ENCODE measurements at places on chromosomes 13 and 19.

DNA sequence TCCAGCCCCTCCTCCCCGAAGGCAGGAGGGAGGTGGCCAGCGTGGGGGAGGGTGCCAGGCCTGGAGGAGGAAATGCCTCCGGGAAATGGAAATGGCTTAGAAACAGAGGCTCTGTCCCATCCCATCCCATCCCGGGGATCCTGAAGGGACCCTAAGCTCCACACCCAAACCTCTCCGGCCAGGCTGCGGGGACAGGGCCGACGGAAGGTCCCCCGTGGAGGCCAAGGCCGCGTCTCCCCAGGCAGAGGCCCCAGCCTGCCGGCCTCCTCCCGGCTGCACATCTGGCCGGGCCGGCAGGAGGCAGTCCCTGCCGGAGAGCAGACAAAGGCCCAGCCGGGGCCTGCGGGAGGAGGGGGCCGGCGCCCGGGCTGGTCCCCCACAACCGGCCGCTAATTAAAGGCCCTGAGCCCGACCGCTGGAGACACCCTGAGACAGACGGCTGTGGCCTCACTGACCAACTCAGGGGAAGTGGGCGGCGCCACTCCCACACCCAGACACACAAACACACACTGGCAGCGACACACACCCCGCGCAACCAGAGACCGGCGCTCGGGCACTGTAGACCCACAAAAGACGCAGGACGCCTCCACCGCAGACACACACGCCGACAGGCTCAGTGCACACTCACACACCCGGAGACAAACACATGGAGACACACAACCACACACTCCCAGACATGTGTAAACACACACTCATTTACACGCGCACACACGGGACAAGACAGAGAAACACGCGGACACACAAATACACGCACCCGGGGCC lies 1.1 kb downstream of the ADAMTS10 start:
- no peak for DNase-seq

DNA sequence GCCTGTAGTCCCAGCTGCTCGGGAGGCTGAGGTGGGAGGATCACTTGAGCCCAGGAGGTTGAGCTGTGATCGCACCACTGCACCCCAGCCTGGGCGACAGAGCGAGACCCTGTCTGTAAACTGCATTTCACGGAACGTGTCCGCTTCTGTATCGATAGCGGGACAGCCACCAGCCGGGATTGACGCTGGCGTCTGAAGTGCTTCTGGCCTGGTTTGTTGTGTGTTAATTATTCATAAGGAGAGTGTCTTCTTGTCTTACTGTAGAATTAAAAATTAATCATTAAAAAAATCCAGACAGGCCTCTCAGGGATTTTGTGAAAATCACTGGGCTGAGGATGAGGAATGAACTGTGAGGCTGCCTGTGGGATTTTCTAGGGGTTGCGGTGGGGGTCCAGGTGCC lies 16.2 kb upstream of the MISP start:
- DNase-seq: no peak

- no peak for DNase-seq
These were observed 267.6 kb downstream of the OXGR1 start for GRCh38 chr13:96726651-96727050.

DNA sequence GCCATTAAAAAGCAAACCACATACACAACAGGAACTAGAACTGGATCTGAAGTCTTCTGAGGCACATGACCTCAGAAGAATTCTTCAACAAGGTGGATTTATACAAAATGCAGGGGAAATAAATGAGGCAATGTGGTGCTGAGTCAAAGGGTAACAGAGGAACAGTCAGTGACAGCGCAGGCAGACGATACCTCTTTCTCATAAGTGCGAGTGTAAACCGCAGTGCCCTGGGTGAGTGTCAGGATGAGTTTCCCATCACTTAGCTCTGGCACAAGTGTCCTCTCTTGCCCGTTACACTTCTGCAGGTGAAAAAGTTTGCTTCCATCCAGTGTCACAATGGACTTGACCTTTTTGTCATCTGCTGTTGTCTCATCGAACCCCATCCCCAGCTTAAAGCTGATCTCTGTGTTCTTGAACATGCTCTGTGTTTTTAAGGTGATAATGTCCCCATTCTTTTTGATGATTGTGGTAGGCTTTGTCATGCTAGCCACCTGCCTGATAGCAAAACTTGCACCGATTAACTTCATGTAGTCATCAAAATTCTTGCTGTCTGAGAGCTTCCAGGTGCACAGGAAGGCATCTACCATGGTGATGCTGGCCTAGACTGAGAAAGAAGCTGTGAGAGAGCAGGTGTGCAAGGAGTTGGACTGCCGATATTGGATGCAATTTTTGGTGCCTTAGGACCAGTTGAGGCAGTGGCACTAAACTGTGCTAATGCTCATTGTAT lies 97.3 kb downstream of the AKAP11 start:
- no peak for DNase-seq

DNA sequence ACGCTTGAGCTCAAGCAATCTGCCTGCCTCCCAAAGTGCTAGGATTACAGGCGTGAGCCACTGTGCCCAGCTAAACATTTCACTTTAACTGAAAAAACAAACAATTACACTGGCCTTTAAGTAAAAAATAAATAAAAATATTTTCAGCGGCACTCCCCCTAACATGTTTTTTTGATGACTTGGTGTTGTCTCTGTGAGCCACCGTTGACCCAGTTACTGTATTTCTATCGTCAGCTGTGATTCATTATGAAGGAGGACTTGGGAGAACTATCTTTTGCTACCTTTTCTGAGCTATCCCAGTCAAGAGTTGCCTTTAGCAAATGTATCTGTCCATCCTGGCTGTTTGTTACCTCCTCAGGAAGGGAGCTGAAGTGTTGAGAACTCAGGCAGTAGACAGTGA lies 18.5 kb upstream of the C19orf33 start:
- DNase-seq: no peak

- no peak for DNase-seq
These were observed 673.7 kb upstream of the MIR17HG start for GRCh38 chr13:90673746-90674145.

DNA sequence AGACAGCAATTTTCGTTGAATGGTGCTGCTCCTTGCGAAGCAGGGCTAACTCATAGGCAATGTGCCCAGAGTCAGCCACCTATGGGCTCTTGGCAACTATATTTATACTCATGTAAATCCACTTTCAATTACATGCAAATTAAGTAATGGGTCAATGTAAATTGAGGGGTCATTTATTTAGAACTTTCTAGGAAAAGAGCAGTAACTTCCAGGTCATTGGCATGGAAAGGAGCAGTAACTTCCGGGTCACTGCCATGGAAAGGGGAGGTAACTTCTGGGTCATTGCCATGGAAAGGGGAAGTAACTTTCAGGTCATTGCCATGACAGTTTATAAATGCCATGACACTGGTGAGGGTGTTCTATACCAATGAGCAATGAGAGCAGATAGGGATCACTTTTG lies 11.6 kb downstream of the KLK4 start:
- no peak for DNase-seq

- DNase-seq: no peak
These were observed 2.1 kb upstream of the CIRBP start for GRCh38 chr19:1266916-1267476.

DNA sequence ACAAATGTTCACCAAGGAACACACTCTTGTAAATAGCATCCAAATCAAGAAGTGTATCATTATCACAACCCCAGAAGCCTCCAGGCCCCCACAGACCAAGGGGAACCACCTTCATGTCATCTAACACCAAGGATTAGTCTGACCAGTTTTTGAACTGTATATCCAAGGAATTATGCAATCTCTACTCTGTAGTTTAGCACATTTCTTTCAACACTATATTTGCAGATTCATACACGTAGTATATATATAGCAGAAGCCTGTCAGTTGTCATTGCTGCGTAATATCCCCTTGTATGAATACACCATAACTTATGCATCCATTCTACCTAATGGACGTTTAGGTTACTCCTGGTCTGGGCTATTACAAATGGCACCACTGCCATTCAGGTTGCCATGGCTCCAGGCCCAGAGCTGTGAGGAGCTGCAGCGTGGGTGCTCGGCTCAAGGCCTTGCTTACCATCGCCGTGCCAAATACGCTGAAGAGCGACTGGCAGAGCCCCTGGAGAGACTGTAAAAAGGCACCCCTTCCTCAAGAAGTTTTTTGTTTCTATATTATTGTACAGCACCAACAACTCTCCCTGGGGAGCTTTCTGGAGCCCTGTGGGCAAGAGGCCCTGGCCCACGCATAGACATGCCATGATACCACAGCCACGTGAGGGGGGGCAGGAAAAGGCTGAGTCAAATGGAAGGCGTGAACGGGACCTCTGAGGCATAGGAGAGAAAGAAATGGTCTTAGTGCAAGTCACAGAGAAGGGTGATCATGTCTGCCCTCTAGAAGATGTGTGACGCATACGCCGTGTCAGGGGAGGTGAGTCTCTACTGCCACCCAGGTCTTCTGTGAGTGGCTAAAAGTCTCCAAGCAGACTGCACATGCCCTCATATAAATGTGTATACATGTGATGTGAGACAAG lies 10.8 kb downstream of the LATS2 start:
- DNase-seq: no peak

DNA sequence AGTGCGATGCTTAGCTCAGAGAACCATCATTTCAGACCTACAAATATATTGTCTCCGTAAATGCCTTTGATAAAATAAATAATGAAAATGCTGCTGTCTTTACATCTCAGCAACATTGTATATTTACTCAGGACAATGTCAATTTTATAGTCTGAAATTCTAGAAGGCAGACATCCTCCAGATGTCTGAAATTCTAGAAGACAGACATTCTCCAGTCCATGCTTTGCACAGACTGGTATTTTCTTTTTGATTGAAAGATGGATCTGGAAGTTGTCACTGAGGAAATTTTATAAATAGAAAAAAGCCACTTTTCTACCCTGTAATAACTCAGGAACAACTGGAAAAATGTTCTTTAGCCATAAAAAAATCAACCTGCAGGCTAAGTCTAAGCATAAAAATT lies 2293.3 kb downstream of the PCDH9 start:
- DNase-seq: no peak

DNA sequence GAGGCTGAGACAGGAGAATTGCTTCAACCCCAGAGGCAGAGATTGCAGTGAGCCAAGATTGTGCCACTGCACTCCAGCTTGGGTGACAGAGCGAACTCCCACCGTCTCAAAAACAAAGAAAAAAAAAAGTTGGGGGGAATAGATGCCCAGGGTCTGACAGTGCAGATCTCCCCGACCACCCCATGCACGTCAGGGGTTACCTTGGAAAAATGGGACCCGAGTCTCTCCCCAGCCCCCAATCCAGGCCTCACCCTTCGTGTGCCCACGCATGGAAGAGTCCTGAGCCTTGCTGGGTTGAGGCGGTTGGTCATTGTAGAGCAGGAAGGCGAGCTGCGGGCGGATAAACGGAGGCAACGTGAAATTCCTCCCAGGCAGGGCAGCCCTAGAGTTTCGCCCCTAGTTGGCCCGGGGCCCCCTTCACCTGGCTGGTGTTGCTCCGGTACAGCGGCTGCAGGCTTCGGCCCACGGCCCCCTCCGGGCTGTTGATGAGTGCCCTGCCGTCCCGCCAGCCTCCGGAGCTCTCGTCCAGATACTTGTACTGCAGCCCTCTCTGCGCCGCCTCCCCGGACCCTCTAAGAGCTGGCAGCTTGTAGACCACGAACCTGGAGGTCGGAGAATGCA lies 588 bp downstream of the DNASE2 start:
- no peak for DNase-seq

GRCh38 chr19:58386576-58387337 lies at the start of gene RPS5:
Gene RPS5 (plus strand): TSS chr19:58387269. CDS start chr19:58388138, 869 bp downstream.
- peak; percentile 94 for DNase-seq

- no peak for DNase-seq
These were observed 37.8 kb upstream of the POP4 start for GRCh38 chr19:29568036-29569025.

DNA sequence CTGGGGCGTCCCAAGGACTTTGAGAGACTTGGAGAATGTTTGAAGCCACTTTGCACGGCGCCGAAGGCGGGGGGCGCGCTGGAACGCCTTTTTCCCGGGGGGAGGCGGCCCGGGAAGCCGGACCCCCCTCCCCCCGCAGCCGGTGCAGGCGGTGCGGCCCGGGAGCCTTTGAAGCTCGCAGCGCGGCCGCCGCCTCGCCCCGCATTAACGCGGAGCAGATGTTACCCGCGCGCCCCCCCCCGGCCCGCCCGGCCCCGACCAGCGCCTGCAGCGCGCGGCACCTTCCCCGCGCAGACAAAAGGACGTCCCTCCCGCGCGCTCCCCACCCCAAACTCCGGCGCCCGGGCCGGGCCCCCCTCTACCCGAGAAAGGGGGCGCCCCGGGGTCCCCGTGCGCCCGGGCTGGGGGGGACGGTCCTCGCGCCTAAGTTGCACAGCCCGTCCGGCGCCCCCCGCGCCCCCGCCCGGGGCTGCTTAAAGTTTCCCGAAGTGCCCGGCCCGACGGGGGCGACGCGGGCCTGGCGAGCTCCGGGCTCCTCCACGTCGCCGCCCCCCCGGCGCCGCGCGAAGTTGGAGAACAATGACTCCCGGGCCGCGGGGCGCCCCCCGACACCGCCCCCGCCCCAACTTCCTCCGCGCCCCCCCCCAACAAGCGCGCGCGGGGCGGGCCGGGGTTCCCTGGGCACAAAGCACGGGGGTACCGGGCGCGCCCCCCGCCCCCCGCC lies 685 bp downstream of the TCF3 start:
- no peak for DNase-seq

- no peak for DNase-seq
These were observed 1639.9 kb downstream of the EFNB2 start for GRCh38 chr13:104895521-104895920.

GRCh38 chr13:29081697-29082440 lies 261.7 kb downstream of the MTUS2 start:
- no peak for DNase-seq

DNA sequence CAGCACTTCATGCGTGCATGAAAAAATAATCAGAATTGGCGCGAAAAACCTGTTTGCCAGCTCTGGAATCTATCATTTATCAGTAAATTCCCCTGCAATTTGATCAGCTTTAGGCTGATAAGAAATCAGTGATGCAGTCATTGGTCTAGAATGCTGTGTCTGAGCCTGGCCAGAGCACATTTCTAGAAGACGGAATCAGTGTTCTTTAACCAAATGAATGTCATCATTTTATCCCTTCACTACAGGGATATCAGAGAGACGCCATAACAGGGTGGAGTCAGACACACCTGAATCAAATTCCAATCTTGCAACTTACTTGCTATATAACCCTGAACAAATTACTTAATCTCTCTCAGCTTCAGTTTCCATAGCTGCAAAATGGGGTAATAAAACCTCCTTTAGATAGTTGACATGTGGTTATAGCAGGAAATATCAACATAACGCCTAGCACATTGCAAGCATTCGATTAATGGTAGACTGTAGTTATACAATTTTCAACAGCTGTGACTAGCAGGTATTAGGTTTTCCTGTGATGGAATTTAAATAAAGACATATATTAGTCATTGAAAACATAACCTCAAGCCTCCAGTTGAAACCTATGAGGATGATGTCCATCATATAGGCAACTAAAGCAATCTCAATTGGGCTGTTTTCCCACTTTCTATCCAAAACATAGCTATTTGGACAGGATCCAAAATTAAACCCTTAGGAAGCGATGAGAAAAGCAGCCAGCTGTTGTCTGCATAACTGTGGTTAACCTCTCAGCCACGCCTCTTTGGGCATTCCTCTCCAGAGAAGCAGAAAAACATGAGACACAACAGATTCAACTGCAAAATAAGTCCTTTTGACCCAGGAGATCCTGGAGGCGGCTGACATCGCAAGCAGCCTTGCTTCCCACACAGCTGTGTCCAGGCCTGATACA lies 51.6 kb upstream of the UBL3 start:
- DNase-seq: peak; percentile 57

Data from amniotic stem cell (primary cell).